Mesangial cell (primary cell): ENCODE measurements at places on chromosomes 7 and 10. TPM values are rescaled to one million over a fixed set of nuclear protein-coding genes. Genes with fewer than 3 reads are reported as not detected.

Gene KNDC1
- 0.16 TPM in 1 of 2 replicates, not detected in the other for total RNA-seq

Gene WNT8B
- total RNA-seq, result not detected in 2 replicates

Gene HOXA4
- total RNA-seq, result 6.7 and 9.6 TPM in 2 replicates

Gene HPS6
- total RNA-seq, result 30.2 and 32.3 TPM in 2 replicates

Gene LRIT1
- not detected in 2 replicates for total RNA-seq

Gene PRKAG2
- total RNA-seq, result 23.8 and 26.6 TPM in 2 replicates

Gene COMMD3
- total RNA-seq, result 24.3 and 30.3 TPM in 2 replicates

Gene DHTKD1
- 25.1 and 25.9 TPM in 2 replicates for total RNA-seq

Gene STYXL1
- total RNA-seq, result 31.2 and 47.1 TPM in 2 replicates

Gene SMO
- total RNA-seq, result 21.0 and 49.7 TPM in 2 replicates

Gene PCLO
- total RNA-seq, result 0.98 and 2.7 TPM in 2 replicates

Gene LEP
- total RNA-seq, result not detected in 2 replicates

Gene TCERG1L
- under 0.01 TPM in 1 of 2 replicates, not detected in the other for total RNA-seq

Gene KDM7A
- 1.8 and 4.8 TPM in 2 replicates for total RNA-seq

Gene PAPOLB
- total RNA-seq, result under 0.01 TPM in 1 of 2 replicates, not detected in the other

Gene EPC1
- total RNA-seq, result 6.7 and 17.4 TPM in 2 replicates

Gene AHR
- 72.4 and 85.6 TPM in 2 replicates for total RNA-seq

Gene COA1
- total RNA-seq, result 45.4 and 54.4 TPM in 2 replicates
